ENCODE measurements at places on chromosomes 3 and 15. TPM values are rescaled to one million over a fixed set of nuclear protein-coding genes. Genes with fewer than 3 reads are reported as not detected.

CCDC13 gene
- total RNA-seq, result 0.02 TPM

GRCh38 chr3:102536456-102536855 lies 101.6 kb downstream of the ZPLD1 start:
- peak; percentile 36 for DNase-seq

GRCh38 chr3:175477651-175478224 lies 618.6 kb downstream of the NAALADL2 start:
- DNase-seq, result no peak

DNA sequence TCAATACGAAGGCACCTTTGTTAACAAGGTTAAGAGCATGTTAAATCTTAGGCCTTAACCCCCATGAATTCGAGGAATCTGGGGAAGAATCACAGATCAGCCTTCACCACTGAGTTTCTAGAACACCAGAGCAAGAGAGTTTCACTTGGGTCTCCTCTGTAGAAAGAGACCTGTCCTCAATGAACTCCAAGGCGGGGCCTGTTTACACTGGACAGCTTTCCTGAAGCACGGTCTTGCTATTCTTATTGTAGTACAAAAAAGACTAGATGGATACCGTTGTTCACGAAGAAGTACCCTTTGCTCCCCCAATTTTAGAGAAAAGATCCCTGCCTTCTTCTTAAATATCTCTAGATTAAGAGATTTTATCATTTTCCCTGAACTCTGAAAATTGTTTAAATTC lies 64.9 kb downstream of the USF3 start:
- no peak for DNase-seq

PSTPIP1 gene
- total RNA-seq, result 0.33 TPM

GRCh38 chr15:45187894-45188830 lies at the start of gene SHF:
Gene SHF, minus strand, starts transcription at chr15:45187966. Its CDS starts 15 bp downstream, at chr15:45187951.
- DNase-seq, result no peak

KBTBD12 gene
- not detected for total RNA-seq

Measured in A172 (cell line).